ENCODE measurements at places on chromosomes 7 and 10.

GRCh38 chr10:8315619-8316021, 261.1 kb downstream of the GATA3 start:
- DNase-seq = no peak

DNA sequence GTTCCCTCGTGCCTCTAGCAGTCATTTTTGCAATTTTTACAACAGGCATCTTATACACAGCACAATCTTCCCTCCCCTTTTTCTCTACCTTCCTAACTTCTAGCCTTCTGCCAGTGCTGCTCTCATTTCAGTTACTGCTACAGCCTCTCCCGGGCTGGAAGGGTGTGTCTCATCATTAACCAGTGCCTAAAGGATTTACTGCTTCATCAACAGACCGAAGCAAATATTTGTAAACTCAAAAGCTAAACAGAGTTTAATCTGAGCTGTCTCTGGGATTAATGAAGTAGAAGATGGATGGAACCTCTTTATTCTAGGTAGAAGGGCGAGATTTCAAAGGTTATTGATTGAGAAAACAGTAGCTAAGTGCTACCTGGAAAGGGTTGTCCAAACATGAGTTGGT, 94.3 kb downstream of the PRPF18 start:
- DNase-seq = no peak

GRCh38 chr10:71316786-71317160, 2.3 kb upstream of the SLC29A3 start:
- no peak for DNase-seq

DNA sequence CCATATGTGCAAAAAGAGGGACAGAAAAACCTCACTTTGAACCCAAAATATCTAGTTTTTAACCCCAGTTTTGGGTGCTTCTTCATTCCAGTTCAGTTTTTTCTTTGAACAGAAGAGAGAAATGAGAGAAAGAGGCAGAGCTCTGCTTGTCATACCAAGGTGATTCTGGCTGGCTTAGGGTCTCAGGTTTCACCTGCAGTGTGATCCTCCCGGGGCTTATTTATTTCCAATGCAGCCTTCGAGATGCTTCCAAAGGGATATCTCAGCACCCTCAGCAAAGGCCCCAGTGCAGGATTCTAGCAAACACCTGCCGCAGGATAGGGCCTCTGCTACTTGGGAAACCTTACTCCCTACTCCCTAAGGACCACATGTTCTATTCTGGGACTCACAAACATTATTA, 131.3 kb downstream of the WDR11 start:
- no peak for DNase-seq

DNA sequence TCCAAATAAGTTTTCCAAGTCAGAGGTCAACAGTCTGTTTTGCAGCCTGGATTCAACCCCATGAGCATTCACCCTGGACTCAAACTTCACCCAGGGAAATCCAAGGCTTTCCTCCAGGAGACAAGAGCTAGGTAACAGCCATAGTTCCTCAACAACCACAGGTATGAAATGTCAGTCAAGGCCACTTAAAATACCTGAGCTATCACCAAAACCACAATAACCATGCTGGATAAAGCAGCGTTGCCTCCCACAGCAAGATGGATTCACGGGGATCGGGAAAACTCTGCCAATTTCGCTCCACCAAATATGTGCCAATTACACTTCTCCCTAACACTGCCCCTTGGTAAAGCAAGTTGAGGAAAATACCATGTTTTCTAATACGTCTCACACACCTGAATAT, 444.1 kb upstream of the KLF6 start:
- no peak for DNase-seq

All from LoVo (cell line).